ENCODE measurements at places on chromosomes 4 and X.

DNA sequence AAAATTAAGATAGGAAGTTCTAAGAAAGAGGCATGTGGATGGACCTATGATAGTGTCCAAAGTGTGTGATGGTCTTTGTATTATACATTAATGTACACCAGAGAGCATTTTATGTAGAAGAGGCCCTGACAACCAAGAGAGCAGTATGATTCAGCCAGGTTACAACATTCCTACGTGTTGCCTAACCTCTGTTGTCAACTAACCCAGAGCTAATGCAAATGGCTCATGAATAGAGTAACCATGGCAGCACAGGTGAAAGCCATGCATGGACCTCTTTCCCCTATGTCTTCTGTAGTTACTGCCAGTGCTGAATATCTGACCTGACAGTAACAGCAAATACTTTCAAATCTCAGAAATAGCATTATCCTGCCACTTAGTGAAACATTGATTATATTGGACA, 255.6 kb downstream of the NDST4 start:
- no peak for DNase-seq

- no peak for DNase-seq
These were observed 89.0 kb upstream of the BMPR1B start for GRCh38 chr4:94668724-94669123.

DNA sequence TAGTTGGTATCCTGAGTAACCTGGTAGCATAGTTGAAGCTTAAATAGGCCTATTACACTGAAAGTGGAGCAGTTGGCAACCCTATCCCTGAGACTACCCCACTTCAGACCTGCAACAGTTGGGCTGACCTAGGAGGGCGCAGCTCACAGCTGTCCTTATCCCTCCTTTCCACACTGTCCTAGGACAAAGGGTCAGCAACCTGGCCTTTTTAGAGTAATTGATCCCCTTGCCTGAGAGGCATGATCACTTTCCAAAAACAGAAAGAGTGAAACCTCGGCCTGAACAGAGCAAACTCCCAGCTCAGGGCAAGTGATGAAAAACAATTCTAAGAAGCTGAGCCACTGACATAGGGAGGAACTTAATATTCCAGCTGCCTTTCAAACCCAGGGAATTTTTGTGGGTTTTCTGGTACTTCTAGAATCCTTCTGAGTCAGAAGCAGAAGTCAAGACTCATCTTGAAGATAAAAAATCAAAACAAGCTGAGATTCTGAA, 94.9 kb upstream of the MYOZ2 start:
- DNase-seq, result no peak

- no peak for DNase-seq
These were observed 14.8 kb downstream of the HELT start for GRCh38 chr4:185033072-185033471.

- no peak for DNase-seq
These were observed 307.1 kb downstream of the TEX13A start for GRCh38 chrX:104913348-104913747.

DNA sequence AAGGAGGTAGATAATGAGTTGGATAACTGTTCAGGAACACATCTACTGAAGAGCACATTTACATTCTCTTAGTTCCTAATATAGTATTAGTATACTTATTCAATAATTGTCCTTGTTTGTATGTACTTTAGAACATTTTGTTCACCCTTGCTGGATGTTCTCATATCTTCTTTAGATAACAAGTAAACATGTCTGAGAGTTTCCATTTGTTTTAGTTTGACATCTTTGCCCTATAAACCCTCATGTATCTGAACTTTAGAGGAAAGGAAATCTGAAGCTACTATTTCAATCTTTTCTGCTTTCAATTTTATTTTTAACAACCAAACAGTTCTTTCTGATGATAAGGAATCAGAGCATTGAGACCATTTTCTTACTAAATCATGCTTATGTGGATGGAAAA, 518.6 kb downstream of the RPA4 start:
- DNase-seq, result no peak

GRCh38 chrX:2243913-2244460, 256.8 kb downstream of the DHRSX start:
- no peak for DNase-seq

DNA sequence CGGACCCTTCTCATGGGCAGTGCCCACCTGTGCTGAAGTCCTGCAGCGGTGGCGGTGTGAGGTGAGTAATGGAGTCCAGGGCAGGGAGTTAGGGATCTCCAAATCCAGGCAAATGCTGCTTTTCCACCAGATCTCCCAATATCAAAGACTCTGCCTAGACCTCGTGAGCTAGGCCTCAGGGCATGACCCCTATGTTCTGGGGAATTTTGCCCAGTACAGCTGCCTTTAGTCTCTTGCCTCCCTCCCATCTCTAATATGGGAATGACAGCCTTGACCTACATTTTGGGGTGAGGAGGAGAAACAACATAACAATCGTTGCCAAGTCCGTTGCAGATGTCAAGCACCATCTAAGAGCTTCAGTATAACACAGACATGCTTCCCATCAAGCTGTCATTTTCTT, 7.3 kb downstream of the PAK3 start:
- no peak for DNase-seq

- DNase-seq, result no peak
These were observed 70.2 kb upstream of the LONRF3 start for GRCh38 chrX:118904218-118904617.

- DNase-seq, result no peak
These were observed 12.1 kb upstream of the ING2 start for GRCh38 chr4:183492791-183493222.

GRCh38 chrX:10393899-10394298, 226.5 kb downstream of the MID1 start:
- no peak for DNase-seq

DNA sequence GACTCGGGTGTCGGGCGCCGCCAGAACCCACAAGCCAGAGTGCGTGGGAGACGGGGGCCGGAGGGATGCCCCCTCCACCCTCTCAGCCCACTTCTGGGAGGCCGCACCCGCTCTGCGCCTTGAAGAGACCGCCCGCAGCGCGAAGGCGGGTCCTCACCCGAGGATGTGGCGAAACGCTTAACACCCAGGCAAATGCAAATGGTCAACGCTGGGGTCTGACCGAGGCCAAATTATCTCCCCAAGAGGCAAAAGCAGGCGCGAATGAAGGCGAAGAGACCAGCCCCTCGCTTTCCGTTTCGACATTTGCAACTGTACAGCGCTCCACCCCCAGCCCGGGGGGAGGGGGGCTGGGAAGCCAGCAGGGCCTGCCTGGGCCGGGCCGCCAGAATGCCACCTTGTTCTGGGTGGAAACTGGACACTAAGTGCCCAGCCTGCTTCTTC, 137.7 kb upstream of the ZIC3 start:
- DNase-seq, result no peak

DNA sequence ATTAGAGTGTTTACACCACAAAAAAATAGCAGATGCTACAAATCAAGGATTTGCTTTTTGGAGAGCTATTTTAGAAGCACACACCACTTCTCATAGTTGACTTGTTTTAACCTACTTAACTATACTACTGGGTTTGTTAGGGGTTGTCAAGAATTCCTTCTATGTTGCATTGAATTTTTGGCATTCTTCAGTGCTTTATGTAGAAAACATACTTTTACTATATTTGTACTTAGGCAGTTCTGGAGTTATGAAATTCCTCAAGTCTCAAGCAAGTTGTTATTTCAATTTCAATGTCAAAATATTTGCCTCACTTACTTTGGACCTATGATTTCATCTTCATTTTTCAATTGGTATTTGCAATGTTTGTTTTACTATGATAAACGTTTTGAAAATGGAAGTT, 449.6 kb downstream of the GLUD2 start:
- no peak for DNase-seq

DNA sequence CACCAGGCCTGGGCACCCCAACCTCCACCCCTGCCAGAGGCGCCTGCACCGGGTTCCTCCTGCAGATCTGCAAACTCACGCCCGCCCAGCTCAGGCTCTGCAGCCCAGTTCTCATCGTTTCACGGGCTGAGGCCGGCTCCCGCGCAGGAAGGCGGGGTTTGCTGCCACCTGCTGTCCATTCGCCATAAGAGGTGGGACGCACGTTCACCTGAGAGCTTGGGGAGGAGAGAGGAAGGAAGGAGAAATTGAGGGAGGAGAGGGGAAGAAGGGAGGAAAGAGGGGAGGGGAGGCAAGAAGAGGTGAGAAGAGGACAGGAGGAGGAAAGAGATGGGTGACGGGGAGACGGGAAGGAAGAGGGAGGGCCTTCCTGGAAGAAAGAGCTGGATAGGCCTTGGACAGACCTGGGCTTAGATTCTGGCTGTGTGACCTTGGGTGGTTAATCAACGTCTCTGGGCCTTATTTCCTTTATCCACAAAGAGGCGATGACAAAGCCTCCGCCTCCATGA, 114.5 kb downstream of the ADRA2C start:
- peak; percentile 67 for DNase-seq
